ENCODE measurements at places on chromosomes 12 and 14. TPM values are rescaled to one million over a fixed set of nuclear protein-coding genes. Genes with fewer than 3 reads are reported as not detected.

DNA sequence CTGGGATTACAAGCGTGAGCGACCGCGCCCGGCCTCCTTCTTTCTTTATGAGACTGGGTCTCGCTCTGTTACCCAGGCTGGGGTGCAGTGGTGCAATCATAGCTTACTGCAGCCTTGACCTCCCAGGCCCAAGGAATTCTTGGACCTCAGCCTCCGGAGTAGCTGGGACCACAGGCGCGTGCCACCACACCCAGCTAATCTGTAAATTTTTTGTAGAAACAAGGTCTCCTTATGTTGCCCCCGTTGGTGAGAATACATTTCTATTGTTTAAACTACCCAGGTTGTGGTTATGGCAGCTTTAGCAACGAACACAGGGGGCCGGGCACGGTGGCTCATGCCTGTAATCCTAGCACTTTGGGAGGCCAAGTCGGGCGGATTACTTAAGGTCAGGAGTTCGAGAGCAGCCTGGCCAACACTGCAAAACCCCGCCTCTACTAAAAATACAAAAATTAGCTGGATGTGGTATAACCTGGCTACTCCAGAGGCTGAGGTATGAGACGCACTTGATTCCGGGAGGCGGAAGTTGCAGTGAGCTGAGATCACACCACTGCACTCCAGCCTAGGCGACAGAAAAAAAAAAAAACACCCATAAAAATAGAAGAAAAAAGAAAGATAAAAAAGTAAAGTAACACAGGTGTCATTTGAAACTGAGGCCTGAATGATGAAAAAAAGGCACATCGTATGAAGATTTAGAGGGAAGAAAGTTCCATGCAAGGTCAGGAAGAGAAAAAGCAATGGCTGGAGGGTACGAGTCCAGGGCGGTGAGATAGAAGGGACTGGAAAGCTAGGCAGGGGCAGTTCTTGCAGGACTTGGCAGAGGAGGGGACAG, 977 bp upstream of the TMEM120B start:
- peak overlapping the region; percentile 95 for H3K4me3 ChIP-seq
- H3K4me1 ChIP-seq = peaks cover 16% of the 10 kb centered on the region
- no peaks in the 10 kb centered on the region for H3K27me3 ChIP-seq
- peak overlapping the region; percentile 91 for H3K27ac ChIP-seq

GRCh38 chr14:50924843-50925242, 19.4 kb downstream of the PYGL start:
- H3K4me3 ChIP-seq = no peak overlapping the region
- no peak overlapping the region for H3K27ac ChIP-seq
- no peaks in the 10 kb centered on the region for H3K4me1 ChIP-seq
- H3K27me3 ChIP-seq = no peaks in the 10 kb centered on the region
- no peaks in the 10 kb centered on the region for H3K36me3 ChIP-seq
- no peak for DNase-seq

DNA sequence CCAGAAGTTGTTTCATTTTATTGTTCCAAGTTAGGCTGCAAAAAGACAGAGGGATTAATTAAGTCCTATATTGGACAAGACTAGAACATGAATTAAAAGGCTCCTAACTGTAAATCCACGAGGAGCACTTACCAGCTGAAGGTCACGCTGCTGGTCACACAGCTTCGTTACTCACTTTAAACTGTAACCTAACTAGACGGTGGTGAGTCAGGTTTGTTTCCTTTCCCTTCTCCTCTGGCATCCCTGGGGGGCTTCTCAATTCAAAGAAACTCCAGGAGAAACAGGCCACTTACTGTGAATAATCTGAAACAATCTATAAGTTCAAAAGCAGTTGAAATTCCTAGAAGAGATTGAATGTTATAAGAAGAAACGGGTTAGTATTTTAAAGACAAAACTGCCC, 331.4 kb downstream of the BCAT1 start:
- H3K4me3 ChIP-seq = no peak overlapping the region
- no peaks in the 10 kb centered on the region for H3K4me1 ChIP-seq
- H3K36me3 ChIP-seq = no peaks in the 10 kb centered on the region

OTX2 gene
- total RNA-seq = not detected

CLEC12A gene
- total RNA-seq = not detected

DNA sequence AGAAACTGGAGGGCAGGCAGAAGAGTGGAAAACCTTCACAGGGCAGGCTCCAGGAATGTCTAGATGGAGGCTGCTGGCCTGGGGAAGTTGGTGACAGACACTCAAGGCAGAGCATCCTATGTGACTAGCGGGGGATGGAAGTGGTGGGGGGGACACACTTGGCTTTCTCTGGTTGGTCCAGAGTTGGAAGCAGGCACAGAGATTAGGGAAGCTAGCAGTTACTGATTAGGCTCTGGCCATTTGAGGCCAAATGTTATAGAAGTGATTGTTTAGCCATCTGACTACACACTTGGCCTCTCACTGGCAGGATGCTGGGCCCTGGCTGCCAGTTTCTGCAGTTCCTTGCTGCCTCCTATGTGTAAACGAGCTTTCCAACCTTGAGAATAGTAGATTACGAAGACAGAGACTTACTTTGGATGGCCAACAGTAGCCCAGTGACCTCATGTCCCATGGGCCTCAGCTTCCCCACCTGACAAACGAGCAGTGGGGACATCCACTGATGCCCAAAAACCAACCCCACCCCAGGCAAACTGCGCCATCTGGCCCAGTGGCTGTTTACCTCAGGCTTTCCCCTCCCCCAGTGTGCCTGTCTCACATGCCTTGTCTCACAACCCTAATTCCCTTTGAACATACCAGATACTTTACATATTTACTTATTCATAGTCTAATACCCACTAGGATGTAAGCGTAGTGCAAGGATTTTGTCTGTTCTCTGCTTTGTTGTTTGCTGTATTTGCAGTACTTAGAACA, 102.7 kb downstream of the PAPLN start:
- H3K27ac ChIP-seq = no peak overlapping the region
- no peaks in the 10 kb centered on the region for H3K27me3 ChIP-seq
- no peaks in the 10 kb centered on the region for H3K36me3 ChIP-seq
- H3K4me3 ChIP-seq = no peak overlapping the region

ABCD2 gene
- total RNA-seq = 2.1 TPM

DNA sequence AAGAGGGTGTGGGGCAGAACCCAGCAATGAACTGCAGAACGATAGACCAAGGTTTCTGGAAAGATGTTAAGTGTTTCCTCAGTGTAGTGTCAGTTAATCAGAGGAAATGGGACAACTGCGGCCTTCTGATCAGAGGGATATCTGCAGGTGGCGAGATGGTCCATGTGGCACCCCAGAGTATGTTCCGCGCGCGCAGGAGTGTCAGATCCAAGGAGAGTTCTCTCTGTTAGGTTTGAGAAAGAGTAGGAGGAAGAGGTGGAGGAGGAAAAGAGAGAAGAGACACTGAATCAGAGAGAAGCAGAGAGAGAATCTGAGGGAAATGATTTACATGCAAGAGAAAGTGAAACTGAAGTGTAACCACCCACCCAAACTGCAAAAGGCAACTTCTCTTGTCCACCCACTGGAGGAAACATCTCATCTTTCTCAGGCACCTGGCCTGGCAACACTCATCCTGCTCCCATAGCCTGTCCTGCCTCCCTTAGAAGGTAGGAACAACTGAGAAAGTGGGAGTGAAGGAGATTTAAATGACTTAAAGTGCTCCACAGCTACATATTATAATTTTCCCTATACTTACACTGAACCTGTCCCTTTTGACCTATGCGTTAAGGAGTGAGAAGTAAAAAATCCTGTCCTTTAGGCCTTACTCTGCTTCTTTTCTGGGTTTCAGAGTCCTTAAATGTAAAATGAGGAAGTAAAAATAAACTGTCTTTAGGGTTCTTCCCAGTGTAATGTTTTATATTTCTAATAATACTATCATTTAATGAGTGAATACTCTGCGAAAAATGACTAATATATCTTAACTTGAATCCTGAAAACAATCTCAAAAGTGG, 6.8 kb upstream of the TESPA1 start:
- H3K27ac ChIP-seq = peak overlapping the region; percentile 98
- peak; percentile 67 for DNase-seq
- peak overlapping the region; percentile 75 for H3K4me3 ChIP-seq
- no peaks in the 10 kb centered on the region for H3K27me3 ChIP-seq
- peaks cover 2% of the 10 kb centered on the region for H3K36me3 ChIP-seq
- peaks cover 58% of the 10 kb centered on the region for H3K4me1 ChIP-seq

SLCO1C1 gene
- not detected for total RNA-seq

- H3K27me3 ChIP-seq = no peaks in the 10 kb centered on the region
- H3K36me3 ChIP-seq = no peaks in the 10 kb centered on the region
- no peak overlapping the region for H3K4me3 ChIP-seq
- DNase-seq = no peak
Observed at GRCh38 chr14:34067587-34067986, 116.7 kb upstream of the EGLN3 start.

- H3K27ac ChIP-seq = no peak overlapping the region
- H3K4me1 ChIP-seq = no peaks in the 10 kb centered on the region
- no peak overlapping the region for H3K4me3 ChIP-seq
- peaks cover 26% of the 10 kb centered on the region for H3K27me3 ChIP-seq
Observed at GRCh38 chr14:96662116-96662970, 134.8 kb upstream of the VRK1 start.

DNA sequence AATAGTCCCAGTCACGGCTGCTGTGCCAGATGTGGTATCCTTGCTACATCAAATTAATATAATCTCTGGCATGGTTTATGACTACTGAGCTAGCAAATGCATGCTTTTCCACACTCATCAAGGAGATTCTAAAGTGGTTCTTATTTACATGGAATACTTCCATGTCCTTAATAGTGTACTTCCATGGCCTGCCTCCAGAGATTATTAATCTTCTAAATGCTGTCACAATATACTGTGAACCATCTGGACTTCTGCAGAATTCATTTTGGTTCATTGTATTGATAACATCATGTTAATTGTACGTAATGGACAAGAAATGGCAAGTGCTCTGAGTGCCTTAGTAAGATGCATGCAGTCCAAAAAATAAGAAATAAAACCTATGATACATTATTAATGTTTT, 230.8 kb downstream of the NUAK1 start:
- no peaks in the 10 kb centered on the region for H3K4me1 ChIP-seq
- no peaks in the 10 kb centered on the region for H3K36me3 ChIP-seq
- no peak for DNase-seq
- no peak overlapping the region for H3K4me3 ChIP-seq
- H3K27me3 ChIP-seq = no peaks in the 10 kb centered on the region
- H3K27ac ChIP-seq = no peak overlapping the region

- peaks cover 83% of the 10 kb centered on the region for H3K4me1 ChIP-seq
- H3K27ac ChIP-seq = peak overlapping the region; percentile 80
- peak; percentile 79 for DNase-seq
Observed at GRCh38 chr14:76929927-76930326, 98.6 kb downstream of the IRF2BPL start.

INSM2 gene
- total RNA-seq = not detected

DNA sequence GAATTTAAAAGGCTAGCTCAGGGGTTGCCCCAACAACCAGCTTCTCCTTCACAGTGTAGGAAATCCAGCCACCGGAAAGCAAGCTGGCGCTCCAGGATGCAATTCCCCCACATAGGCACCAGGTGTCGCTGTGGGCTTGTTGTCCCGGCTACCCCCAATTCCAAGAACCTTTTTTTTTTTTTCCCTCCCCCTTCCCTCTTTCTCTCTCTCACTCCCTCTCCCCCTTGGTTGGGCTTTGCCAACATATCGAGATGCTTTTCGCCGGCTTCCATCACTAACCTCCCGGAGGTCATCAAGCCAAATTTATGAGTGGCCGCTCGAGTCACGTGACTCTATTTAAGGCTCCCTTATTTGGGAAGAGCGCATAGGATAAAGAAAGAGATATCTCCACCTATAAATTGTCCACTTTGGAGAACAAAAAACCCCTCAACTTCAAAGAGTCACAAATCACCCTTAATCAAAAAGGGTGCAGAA, at the start of gene HOXC5:
HOXC5 (plus strand) TSS at position 424 of the 474 bp plus-strand sequence. CDS start 73 bp downstream, outside the sequence.
- no peaks in the 10 kb centered on the region for H3K36me3 ChIP-seq
- peak within 1 kb of the TSS; percentile 28 for H3K4me3 ChIP-seq
- H3K27me3 ChIP-seq = peaks cover 64% of the 10 kb centered on the region
- DNase-seq = peak; percentile 81
- peaks cover 25% of the 10 kb centered on the region for H3K4me1 ChIP-seq

- no peaks in the 10 kb centered on the region for H3K36me3 ChIP-seq
- H3K27me3 ChIP-seq = no peaks in the 10 kb centered on the region
- no peak overlapping the region for H3K27ac ChIP-seq
- H3K4me1 ChIP-seq = no peaks in the 10 kb centered on the region
- H3K4me3 ChIP-seq = no peak overlapping the region
- no peak for DNase-seq
Observed at GRCh38 chr12:72094490-72094889, 155.8 kb downstream of the TPH2 start.

DNA sequence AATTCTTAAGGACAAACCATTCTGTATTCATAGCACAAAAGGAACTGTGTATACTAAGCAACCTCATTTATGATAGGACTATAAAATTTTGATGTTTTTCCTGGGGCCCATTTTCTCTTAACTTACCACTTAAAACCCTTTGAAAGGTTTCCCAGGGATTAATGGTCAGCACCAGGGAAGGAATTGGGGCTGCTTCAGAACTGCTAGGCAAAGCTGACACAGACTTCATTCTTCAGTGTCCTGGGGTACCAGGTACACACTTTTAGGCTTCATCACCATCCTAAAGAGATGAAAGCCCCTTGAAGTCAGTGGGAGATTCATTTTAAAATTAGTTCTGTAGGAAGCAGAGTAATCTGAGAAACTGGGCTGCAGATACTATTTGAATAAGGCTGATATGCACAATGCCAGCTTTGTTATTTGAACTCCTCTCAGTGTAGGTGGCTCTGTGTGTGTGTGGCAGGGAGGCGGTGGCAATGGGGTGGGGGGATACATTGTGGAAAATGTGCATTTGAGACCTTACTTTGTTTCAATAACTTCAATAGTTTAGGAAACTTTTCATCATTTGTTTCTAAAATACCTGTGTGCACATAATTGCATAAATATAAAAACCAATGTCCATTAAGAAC, 329.3 kb upstream of the DCN start:
- H3K27me3 ChIP-seq = peaks cover 4% of the 10 kb centered on the region
- no peak for DNase-seq
- H3K4me1 ChIP-seq = no peaks in the 10 kb centered on the region
- no peaks in the 10 kb centered on the region for H3K36me3 ChIP-seq
- no peak overlapping the region for H3K27ac ChIP-seq

CLEC14A gene
- not detected for total RNA-seq

DNA sequence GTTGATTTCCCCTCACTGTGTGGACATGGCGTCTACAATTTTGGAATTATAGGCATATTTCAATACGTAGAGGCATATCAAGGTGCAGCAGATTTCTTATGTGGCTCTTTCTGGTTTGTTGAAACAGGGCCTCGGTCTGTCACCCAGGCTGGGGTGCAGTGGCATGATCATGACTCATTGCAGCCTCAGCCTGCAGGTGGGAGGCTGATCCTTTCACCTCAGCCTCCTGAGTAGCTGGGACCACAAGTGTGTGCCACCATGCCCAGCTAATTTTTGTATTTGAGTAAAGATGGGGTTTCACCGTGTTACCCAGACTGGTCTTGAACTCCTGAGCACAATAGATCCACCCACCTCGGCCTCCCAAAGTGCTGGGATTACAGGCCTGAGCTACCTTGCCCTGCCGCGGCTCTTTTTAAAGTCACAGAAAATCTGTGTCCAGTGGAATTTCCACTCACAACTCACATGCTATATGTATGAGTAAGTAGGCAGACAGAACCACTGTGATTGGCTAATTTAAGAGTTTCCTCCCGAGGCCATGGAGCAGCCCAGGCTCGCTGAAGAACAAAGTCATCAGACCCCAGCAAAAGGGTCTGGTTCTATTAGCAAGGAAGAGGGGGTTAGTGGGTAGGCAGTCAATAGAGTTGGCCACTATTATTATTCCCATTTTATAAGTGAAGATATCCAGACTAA, 9.1 kb downstream of the GNG2 start:
- peaks cover 21% of the 10 kb centered on the region for H3K36me3 ChIP-seq
- peak; percentile 79 for DNase-seq
- no peak overlapping the region for H3K27ac ChIP-seq
- H3K27me3 ChIP-seq = no peaks in the 10 kb centered on the region
